Colonic mucosa (tissue), 4 donors: ENCODE measurements at places on chromosomes 11 and 22. TPM values are rescaled to one million over a fixed set of nuclear protein-coding genes. Genes with fewer than 3 reads are reported as not detected.

DNA sequence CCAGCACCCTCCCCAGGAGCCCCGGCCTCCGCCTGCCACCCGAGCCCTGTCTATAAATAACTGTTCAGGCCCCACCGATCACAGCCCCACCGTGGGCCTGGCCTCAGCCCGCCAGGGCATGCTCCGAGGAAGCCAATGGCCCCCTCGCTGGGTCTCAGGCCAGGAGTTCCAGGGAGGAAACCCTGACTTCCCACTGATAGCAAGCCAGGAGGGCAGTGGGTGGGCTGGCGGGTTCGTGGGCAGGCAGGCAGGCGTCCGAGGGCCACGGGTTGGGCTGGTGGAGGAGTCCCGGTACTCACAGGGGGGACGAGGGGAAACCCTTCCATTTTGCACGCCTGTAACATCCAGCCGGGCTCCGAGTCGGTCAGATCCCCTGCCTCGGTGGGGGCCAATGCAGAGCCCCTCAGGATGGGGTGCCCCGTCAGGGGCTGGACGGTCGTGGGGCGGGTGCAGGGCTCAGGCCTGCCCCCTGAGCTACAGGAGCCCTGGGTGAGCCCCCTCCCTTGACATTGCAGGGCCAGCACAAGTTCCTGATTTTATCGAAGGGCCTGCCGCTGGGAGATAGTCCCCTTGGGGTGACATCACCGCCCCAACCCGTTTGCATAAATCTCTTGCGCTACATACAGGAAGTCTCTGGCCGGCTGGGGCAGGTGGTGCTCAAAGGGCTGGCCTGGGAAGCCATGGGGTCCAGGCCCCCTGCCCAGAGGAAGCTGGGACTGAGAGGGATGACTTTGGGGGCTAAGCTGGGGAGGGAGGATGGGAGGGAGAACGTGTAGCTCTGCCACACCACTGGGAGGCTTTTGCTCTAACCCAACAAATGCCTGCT, at the start of gene SPI1:
Gene SPI1 (minus strand): TSS at position 538 of the 826 bp plus-strand sequence. CDS start 194 bp downstream, at position 344.
- peak; percentile 49 for DNase-seq
- H3K4me1 ChIP-seq, result no peaks in the 10 kb centered on the region
- H3K36me3 ChIP-seq, result no peaks in the 10 kb centered on the region
- peak within 1 kb of the TSS; percentile 30 for H3K4me3 ChIP-seq

GRCh38 chr11:88799771-88800500, 265.8 kb downstream of the GRM5 start:
- no peaks in the 10 kb centered on the region for H3K4me1 ChIP-seq
- H3K36me3 ChIP-seq, result no peaks in the 10 kb centered on the region
- no peak overlapping the region for H3K27ac ChIP-seq
- no peak overlapping the region for H3K4me3 ChIP-seq
- no peaks in the 10 kb centered on the region for H3K27me3 ChIP-seq

The VPREB1 gene
- total RNA-seq, result not detected

The TRIM51 gene
- not detected for total RNA-seq

The PGA3 gene
- total RNA-seq, result not detected

GRCh38 chr11:16448123-16448717, 91.9 kb upstream of the SOX6 start:
- no peaks in the 10 kb centered on the region for H3K36me3 ChIP-seq
- H3K27me3 ChIP-seq, result no peaks in the 10 kb centered on the region
- H3K4me3 ChIP-seq, result no peak overlapping the region
- DNase-seq, result no peak
- no peak overlapping the region for H3K27ac ChIP-seq

GRCh38 chr22:50605613-50606074, 5.1 kb downstream of the MAPK8IP2 start:
- peaks cover 32% of the 10 kb centered on the region for H3K27me3 ChIP-seq
- H3K27ac ChIP-seq, result no peak overlapping the region
- H3K4me1 ChIP-seq, result no peaks in the 10 kb centered on the region
- no peak for DNase-seq

- no peaks in the 10 kb centered on the region for H3K27me3 ChIP-seq
- no peak overlapping the region for H3K4me3 ChIP-seq
- no peaks in the 10 kb centered on the region for H3K36me3 ChIP-seq
- no peak overlapping the region for H3K27ac ChIP-seq
- no peaks in the 10 kb centered on the region for H3K4me1 ChIP-seq
- DNase-seq, result no peak
Observed at GRCh38 chr11:34488855-34489557, 24.6 kb downstream of the ELF5 start.

The BSCL2 gene
- total RNA-seq, result 36.5 TPM

- no peaks in the 10 kb centered on the region for H3K27me3 ChIP-seq
- no peak overlapping the region for H3K27ac ChIP-seq
- H3K4me3 ChIP-seq, result no peak overlapping the region
- H3K4me1 ChIP-seq, result no peaks in the 10 kb centered on the region
- H3K36me3 ChIP-seq, result no peaks in the 10 kb centered on the region
Observed at GRCh38 chr11:132256528-132257279, 886.3 kb downstream of the NTM start.

GRCh38 chr11:20117291-20117690, 43.0 kb downstream of the DBX1 start:
- H3K27ac ChIP-seq, result no peak overlapping the region
- no peak for DNase-seq
- H3K4me3 ChIP-seq, result no peak overlapping the region
- H3K27me3 ChIP-seq, result no peaks in the 10 kb centered on the region
- H3K4me1 ChIP-seq, result peaks cover 3% of the 10 kb centered on the region

DNA sequence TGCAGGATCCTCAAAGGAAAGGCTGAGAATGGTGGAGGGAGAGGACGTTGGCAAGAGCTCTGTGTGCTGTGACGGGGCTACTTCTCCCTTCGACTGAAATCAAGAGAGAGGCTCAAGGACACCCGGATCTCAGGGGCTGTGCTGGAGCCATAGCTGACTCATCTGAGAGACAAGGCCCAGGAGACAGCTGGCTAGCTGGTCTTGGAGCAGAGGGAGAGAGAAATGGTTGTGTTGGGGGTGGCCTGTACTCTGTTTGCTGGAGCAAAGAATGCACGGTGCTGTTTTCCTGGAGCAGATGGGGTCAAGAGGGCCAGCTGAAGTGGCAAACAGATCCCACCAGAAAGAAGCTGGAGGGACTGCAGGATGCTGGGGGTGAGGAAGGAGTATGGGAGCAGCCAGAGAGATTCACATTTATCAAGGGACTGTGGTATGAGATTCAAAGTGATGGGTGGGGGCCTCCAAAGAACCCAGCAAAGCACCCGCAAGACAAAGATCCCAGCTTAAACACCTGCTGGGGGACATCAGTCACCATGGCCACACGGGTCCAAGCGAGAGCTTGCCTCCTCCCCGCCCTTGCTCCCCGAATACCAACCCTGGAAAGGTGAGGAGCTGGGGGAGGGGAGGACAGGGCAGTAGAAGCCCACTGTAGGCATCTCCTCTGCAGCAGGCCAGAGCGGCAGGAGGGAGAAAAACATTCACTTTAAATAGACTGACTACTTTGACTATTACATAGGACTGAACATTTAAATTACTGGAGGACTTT, 40.8 kb downstream of the MAP6 start:
- no peak overlapping the region for H3K27ac ChIP-seq
- H3K36me3 ChIP-seq, result no peaks in the 10 kb centered on the region
- no peak overlapping the region for H3K4me3 ChIP-seq
- no peaks in the 10 kb centered on the region for H3K4me1 ChIP-seq
- H3K27me3 ChIP-seq, result no peaks in the 10 kb centered on the region

The SAA4 gene
- 0.86 TPM for total RNA-seq

GRCh38 chr11:554428-555226, 5.9 kb downstream of the LMNTD2 start:
- H3K27me3 ChIP-seq, result peaks cover 20% of the 10 kb centered on the region
- H3K27ac ChIP-seq, result no peak overlapping the region
- H3K4me3 ChIP-seq, result peak overlapping the region; percentile 35
- H3K4me1 ChIP-seq, result no peaks in the 10 kb centered on the region
- peak; percentile 79 for DNase-seq
- no peaks in the 10 kb centered on the region for H3K36me3 ChIP-seq

GRCh38 chr11:2770761-2771301, 71.0 kb upstream of the KCNQ1OT1 start:
- H3K27me3 ChIP-seq, result no peaks in the 10 kb centered on the region
- no peak overlapping the region for H3K4me3 ChIP-seq
- DNase-seq, result peak; percentile 11
- no peaks in the 10 kb centered on the region for H3K36me3 ChIP-seq

The RASL10A gene
- 0.42 TPM for total RNA-seq

- H3K27ac ChIP-seq, result no peak overlapping the region
- H3K4me1 ChIP-seq, result no peaks in the 10 kb centered on the region
- H3K4me3 ChIP-seq, result no peak overlapping the region
- no peak for DNase-seq
- no peaks in the 10 kb centered on the region for H3K27me3 ChIP-seq
- H3K36me3 ChIP-seq, result no peaks in the 10 kb centered on the region
Observed at GRCh38 chr11:119780222-119780953, 51.4 kb upstream of the NECTIN1 start.

- H3K36me3 ChIP-seq, result no peaks in the 10 kb centered on the region
- H3K4me3 ChIP-seq, result no peak overlapping the region
- no peak for DNase-seq
- no peaks in the 10 kb centered on the region for H3K4me1 ChIP-seq
Observed at GRCh38 chr11:70729949-70730348, 331.6 kb downstream of the CTTN start.

DNA sequence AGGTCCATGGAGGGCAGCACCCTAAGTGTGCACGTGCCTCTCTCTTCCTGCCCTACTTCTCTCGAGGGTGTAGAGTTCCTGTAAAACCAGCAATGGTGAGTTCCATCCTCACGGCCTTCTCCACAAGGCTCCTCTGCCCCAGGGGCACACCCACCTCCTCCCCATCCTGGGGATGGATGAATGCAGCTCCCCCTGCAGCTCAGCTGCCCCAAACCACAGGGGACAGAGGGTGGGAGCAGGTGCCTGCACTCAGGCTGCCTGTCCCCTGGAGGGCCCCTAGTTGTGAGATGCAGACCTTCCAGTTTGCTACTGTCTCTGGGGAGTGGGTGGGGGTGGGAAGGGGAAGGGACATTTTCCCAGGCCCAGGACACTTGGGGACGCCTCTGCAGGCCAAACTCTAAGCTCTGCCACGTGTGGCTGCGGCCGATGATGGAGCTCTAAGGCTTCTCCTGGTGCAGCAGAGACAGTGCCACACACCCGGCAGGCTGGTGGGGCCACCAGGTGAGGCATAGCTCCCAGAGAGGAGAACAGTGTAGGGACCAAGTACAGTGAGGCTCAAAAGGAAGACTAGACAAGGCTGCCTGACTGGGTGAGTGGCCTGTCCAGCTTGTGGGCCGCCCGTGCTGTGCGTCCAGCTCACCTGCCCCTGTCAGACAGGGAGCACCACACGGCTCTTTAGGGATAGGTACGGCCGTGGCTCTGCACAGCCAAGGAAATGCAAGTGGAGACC, 540.9 kb downstream of the TBC1D22A start:
- no peak for DNase-seq
- H3K27me3 ChIP-seq, result no peaks in the 10 kb centered on the region
- no peaks in the 10 kb centered on the region for H3K4me1 ChIP-seq
- H3K4me3 ChIP-seq, result no peak overlapping the region
- H3K27ac ChIP-seq, result no peak overlapping the region

- H3K36me3 ChIP-seq, result no peaks in the 10 kb centered on the region
- H3K4me1 ChIP-seq, result no peaks in the 10 kb centered on the region
- peak; percentile 41 for DNase-seq
- no peak overlapping the region for H3K27ac ChIP-seq
- no peaks in the 10 kb centered on the region for H3K27me3 ChIP-seq
- no peak overlapping the region for H3K4me3 ChIP-seq
Observed at GRCh38 chr22:22882033-22882717, 5.4 kb upstream of the IGLL5 start.

The MS4A2 gene
- total RNA-seq, result 2.9 TPM

DNA sequence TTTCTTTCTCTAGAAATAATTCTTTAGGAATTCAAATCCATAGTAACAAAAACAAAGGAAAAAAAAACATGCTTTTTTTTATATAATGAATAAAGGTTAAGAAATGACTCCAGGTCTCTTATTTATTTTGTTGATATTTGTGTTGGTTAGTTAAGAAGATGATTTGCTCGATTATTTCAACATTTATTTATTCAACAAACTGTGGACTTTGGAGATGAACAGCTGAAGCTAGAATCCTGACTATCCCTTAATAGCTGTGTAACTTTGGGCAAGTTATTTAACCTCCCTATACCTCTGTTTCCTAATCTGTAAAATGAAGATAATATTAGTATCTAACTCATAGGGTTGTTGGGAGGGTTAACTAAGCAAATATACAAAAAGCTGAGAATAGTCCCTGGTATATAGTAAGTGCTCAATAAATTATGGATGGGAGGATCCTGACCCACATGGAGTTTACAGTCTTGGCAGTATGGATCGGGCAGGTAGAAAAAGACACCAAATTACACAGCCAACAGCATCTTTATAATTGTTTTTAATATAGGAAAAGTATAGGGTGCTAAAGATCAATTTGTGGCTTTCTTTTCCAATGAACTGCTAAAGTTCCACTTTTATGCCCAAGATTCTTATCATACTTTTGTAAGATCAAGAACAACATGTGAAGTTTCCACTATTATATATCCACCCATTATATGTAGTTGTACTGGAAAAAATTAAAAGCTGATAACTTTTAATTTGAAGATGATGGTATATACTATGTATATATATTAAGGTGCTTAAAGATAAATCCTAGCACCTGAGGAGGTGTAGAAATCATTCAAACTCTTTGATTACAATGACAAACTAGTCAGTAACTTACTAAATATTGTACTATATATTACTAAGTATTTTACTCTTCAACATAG, 1.3 kb upstream of the CAT start:
- H3K4me1 ChIP-seq, result peaks cover 8% of the 10 kb centered on the region
- DNase-seq, result no peak
- no peak overlapping the region for H3K27ac ChIP-seq
- peak overlapping the region; percentile 92 for H3K4me3 ChIP-seq
- no peaks in the 10 kb centered on the region for H3K36me3 ChIP-seq
- no peaks in the 10 kb centered on the region for H3K27me3 ChIP-seq

The B3GAT1 gene
- total RNA-seq, result 0.13 TPM

The APOBEC3H gene
- not detected for total RNA-seq
